Left renal cortex interstitium (tissue), 4 donors: ENCODE measurements at places on chromosomes 2 and 18.

- no peak for DNase-seq
Measured at GRCh38 chr2:186827862-186828492, 21.0 kb downstream of the ZSWIM2 start.

DNA sequence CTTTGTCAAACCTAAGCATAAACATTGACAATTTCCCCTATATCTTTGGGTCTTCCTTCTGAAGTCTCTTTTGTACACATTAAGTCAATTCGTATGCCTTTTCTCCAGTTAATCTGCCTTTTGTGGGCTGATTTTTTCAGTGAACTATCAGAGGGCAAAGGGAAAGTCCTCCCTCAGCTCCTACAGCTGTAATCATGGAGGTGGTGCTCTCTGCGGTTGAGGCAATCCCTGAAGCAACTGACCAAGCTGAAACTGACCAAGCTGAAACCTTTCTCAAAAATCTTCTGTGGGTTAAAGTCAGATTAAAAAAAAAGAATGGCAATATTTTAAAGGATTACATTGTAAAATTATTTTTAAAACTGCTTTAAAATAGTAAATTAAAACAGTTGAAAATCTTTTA lies 105.8 kb upstream of the DNAJC10 start:
- no peak for DNase-seq

GRCh38 chr2:155546721-155547555 lies 785.6 kb downstream of the NR4A2 start:
- DNase-seq, result peak; percentile 1

DNA sequence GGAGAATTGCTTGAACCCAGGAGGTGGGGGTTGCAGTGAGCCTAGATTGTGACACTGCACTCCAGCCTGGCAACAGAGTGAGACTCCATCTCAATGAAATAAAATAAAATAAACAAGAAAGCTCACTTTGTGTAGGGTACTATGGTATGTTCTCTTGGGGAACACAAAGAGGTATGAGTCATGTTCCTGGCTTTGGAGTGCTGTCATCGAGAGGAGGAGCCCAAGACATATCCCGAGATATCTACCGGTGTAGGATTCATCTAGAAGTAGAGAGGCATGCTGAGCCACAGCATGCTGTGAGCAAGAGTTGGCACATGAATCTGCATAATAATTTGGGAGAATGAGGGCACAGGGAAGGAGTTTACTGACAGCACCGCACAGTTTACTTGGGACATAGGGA lies 244.9 kb upstream of the EPHA4 start:
- DNase-seq, result no peak

- no peak for DNase-seq
Measured at GRCh38 chr2:23836971-23837565, 89.9 kb downstream of the ATAD2B start.

DNA sequence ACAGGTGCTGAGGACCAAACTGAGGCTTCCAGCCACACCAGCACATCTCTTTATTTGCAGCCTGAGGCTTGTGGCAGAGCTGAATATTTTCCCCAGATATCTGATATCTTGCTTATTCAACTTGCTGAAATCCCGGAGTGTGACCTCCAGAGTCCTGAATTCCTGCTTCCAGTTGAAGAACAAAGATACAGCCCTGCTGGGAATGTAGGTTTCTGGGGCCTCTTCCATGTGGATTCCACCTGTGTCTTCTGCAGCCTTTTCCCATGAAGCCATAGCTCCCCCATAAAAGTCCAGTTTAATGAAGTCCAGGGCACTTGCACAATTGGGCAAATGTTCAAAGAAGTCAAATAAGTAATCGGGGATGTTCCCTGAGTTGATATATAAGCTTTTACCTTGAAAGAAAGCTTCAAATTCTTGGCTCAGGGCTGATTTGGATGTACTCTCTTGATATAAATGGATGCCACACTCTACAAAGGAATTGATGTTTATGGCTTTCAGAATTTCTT lies 14.9 kb downstream of the NLRC4 start:
- no peak for DNase-seq

DNA sequence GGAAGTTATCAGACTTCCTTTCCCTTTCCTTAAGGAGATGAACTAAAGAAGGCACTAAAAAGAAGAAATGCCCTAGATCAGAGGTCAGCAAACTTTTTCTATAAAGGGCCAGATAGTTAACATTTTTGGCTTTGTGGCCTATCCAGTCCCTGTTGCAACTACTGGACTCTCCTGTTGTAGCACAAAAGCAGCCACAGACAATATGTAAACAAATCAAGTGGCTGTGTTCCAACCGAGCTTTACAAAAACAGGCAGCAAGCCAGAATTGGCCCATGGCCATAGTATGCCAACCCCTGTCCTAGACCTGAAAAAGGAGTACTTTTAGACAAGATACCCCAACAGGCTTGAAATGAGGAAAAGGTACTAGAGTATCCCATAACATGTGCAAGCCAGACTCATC lies 10.9 kb downstream of the NHEJ1 start:
- DNase-seq, result no peak

- DNase-seq, result no peak
Measured at GRCh38 chr2:47429795-47430194, 26.8 kb downstream of the MSH2 start.

GRCh38 chr2:23803965-23804542 lies 122.9 kb downstream of the ATAD2B start:
- no peak for DNase-seq
